ENCODE measurements at places on chromosomes 6 and 20.
A peak's percentile ranks its signal among the peaks of the same experiment; 100 is the strongest.

GRCh38 chr6:3128356-3129108, 10.0 kb downstream of the BPHL start:
- no peak for DNase-seq
- peaks cover 8% of the 10 kb centered on the region for H3K4me1 ChIP-seq
- H3K4me3 ChIP-seq = no peak overlapping the region
- no peak overlapping the region for H3K27ac ChIP-seq
- H3K27me3 ChIP-seq = no peaks in the 10 kb centered on the region
- H3K36me3 ChIP-seq = peaks cover 3% of the 10 kb centered on the region

GRCh38 chr20:14855171-14855570, 517.8 kb upstream of the FLRT3 start:
- no peak overlapping the region for H3K27ac ChIP-seq
- H3K4me1 ChIP-seq = no peaks in the 10 kb centered on the region
- H3K27me3 ChIP-seq = no peaks in the 10 kb centered on the region
- no peak overlapping the region for H3K4me3 ChIP-seq

DNA sequence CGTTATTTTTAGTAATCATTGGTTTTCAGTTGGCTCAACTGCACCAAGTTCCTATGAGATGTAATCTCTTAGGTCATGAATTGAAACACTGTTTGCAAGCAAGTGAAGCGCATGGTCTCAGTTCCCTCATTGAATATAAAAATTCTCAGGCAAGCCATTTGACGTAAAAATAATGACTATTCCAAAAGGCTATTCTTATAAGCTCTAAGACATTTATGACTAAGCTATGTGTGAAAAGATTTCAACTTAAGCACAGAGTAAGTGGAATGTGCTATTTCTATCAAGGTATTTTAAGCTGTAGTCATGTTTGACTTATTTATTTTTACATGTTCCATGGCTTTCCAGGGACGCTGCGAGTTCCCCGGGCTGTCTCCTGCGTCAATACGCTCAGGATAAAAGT, 248.5 kb downstream of the THBS2 start:
- H3K4me1 ChIP-seq = no peaks in the 10 kb centered on the region
- H3K27ac ChIP-seq = no peak overlapping the region
- no peak overlapping the region for H3K4me3 ChIP-seq
- H3K36me3 ChIP-seq = no peaks in the 10 kb centered on the region
- H3K27me3 ChIP-seq = no peaks in the 10 kb centered on the region

DNA sequence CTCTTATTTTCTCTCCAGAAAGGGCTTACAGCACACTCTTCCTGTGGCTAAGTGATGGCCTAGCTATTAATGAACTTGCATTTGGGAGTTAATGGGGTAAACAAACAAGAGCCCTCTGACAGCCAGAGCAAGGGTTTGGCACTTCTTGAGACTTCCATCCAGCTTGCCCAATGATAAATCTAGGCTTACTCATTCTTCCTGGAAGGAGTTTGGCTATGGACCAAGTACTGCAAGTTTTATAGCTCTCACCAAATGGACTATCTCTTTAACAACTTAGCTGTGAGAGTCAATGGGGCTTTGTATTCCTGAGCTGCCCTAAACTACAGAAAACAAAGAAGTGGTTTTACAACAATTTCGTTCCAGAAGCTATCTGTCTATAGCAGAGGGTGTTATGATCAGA, 16.7 kb upstream of the PI3 start:
- DNase-seq = peak; percentile 7
- no peak overlapping the region for H3K4me3 ChIP-seq
- H3K36me3 ChIP-seq = no peaks in the 10 kb centered on the region
- H3K27ac ChIP-seq = peak overlapping the region; percentile 80

DNA sequence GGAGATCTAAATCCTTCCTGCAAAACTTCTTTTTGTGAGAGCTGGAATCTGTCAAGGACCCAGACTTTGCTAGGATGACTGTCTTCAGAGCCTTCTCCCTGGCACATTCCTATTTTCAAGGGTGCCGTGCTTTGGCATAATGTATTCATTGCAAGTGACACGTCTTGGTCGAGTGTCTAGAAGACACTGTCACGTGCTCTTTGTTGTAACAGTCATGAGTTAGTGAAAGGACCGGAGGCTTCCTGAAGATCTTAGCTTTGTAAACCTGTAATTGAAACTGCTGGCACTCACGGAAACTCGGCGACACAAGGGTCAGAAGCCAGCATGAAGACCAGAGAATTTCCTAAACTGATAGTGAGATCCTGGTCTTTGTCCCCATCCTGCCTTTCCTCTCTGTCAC, 19.7 kb upstream of the TAGAP start:
- H3K4me1 ChIP-seq = no peaks in the 10 kb centered on the region
- DNase-seq = no peak
- H3K4me3 ChIP-seq = no peak overlapping the region
- H3K27ac ChIP-seq = peak overlapping the region; percentile 81

- H3K4me1 ChIP-seq = no peaks in the 10 kb centered on the region
- H3K27ac ChIP-seq = no peak overlapping the region
- H3K36me3 ChIP-seq = no peaks in the 10 kb centered on the region
These were observed 1.9 kb downstream of the SLC32A1 start for GRCh38 chr20:38725931-38726803.

DNA sequence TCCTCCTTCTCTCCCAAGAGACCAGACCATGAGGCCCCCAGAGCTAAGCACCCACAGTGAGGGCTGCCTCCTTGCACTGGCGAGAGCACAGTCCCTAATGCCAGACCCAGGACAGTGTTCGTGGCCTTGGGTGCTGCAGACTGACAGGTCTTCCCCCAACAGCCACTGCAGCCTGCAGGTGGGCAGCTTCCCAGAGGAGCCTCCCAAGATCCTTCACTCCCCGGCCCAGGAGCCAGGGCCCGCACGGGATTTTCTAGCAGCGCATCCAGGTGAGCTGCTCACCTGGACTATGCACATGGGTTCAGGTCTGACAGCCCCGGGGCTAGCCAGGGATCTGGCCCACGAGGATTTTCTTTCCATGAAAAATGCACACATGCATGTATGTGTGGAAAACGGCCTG, 41.7 kb downstream of the SUMO4 start:
- H3K27ac ChIP-seq = no peak overlapping the region
- H3K36me3 ChIP-seq = no peaks in the 10 kb centered on the region
- no peaks in the 10 kb centered on the region for H3K27me3 ChIP-seq
- no peaks in the 10 kb centered on the region for H3K4me1 ChIP-seq
- H3K4me3 ChIP-seq = no peak overlapping the region

DNA sequence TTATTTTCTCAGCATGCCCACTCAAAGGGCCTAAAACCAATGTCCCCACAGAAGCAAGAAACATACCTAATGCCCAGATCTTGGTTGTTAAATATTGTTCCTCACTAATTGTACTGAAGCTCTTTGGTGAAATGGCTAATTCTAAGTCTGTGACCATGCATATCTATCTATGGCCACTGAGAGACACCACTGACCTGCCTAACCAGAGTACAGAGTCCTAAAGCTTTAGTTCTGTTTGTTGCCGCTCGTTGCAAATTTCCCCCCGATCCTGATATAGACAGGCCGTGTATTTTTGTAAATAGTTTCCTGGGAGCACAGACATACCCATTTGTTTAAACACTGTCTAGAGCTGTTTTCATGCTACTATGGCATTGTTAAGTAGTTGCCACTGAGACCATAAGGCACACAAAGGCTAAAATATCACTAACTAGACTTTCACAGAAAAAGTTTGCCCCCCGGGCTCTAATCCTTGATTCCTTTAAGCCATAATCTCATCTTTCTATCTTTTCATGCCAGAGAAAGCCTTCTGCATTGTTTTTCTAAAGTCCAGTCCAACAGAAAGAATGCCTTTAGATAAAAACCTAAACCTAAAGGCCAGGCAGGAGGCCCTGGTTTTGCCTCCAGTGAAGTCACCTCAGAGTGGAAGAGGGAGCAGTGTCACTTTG, 48.7 kb downstream of the DNAAF9 start:
- no peak overlapping the region for H3K4me3 ChIP-seq
- H3K4me1 ChIP-seq = peaks cover 6% of the 10 kb centered on the region
- H3K27me3 ChIP-seq = no peaks in the 10 kb centered on the region
- H3K36me3 ChIP-seq = peaks cover 24% of the 10 kb centered on the region
- no peak overlapping the region for H3K27ac ChIP-seq
- no peak for DNase-seq

- H3K27me3 ChIP-seq = no peaks in the 10 kb centered on the region
- H3K4me3 ChIP-seq = no peak overlapping the region
- no peak overlapping the region for H3K27ac ChIP-seq
- DNase-seq = peak; percentile 43
- H3K4me1 ChIP-seq = peaks cover 17% of the 10 kb centered on the region
These were observed 253.2 kb downstream of the UST start for GRCh38 chr6:148999929-149000468.

DNA sequence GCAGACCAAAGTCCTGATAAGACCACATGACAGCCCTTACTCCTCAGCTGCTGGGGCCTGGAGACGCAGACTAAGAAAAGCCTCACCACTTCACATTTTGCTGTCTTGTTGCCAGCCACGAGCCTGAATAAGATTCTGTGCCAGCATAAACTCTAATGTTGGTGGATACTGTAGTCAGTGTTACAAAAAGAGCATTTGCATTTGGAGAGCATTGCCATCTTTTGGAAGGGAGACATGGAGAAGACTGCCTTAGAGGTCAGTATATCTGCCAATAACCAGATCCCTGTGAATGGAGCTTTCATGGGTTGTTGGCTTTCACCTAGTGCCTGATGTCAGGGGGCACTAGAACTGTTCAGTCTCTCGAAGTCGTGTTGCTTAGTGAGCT, 315.2 kb downstream of the ZFAND3 start:
- no peaks in the 10 kb centered on the region for H3K27me3 ChIP-seq
- no peaks in the 10 kb centered on the region for H3K4me1 ChIP-seq
- peaks cover 3% of the 10 kb centered on the region for H3K36me3 ChIP-seq
- H3K4me3 ChIP-seq = no peak overlapping the region
- H3K27ac ChIP-seq = no peak overlapping the region

GRCh38 chr6:104402572-104402971, 457.1 kb downstream of the HACE1 start:
- no peak overlapping the region for H3K4me3 ChIP-seq
- DNase-seq = no peak
- no peak overlapping the region for H3K27ac ChIP-seq

DNA sequence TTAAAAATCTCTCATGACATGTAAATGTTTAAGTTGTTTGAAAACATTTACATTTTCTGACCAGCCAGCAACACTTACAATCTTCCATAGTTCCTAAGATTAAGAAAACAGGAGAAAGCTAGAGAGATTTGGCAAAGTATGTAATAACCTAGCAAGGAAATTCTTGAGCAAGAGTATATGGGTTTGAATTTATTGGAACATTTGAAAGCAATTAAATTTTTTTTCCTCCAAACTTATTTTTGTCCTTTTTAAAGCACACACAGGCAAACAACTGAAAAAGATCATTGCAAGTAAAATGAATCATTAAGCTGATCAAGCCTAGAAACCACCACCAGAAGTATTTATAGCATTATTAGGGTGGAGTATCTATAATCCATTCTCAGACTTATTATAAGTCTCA, 20.1 kb upstream of the ZNF217 start:
- no peaks in the 10 kb centered on the region for H3K27me3 ChIP-seq
- H3K4me3 ChIP-seq = no peak overlapping the region
- no peaks in the 10 kb centered on the region for H3K36me3 ChIP-seq
- no peak for DNase-seq
- no peak overlapping the region for H3K27ac ChIP-seq

GRCh38 chr6:166467436-166468000, 84.8 kb upstream of the MPC1 start:
- H3K4me3 ChIP-seq = no peak overlapping the region
- peaks cover 91% of the 10 kb centered on the region for H3K36me3 ChIP-seq
- DNase-seq = no peak
- peaks cover 12% of the 10 kb centered on the region for H3K4me1 ChIP-seq

DNA sequence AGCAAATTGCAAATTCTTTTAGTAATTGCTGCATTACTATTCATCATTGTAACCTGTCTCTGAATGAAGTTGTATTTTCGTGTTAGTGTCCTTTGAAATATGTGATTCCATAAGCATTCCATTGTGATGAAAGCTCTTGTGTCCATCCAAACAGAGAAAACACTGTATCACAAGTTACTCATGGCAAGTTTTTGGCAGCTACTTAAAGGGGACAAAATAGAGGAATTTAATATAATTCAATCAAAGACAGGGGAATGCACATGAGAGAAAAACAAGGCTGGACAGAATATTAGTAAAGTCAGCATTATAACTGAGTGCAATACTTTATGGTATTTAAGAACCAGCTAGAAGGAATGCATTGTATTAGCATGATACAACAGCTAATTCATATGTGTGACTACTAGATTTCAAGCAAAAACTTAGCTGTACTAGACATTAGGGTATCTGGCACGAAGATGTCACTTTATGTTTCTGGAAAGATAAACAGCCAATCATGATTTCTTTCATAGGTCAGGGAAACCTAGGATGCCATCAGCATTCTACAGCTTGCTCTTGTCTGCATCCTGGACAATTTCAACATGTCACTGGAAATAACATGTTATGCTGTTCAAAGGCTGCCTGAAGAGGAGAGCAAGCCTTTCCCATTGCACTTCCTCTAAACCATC, 270.6 kb upstream of the MARCKS start:
- no peak overlapping the region for H3K27ac ChIP-seq
- H3K27me3 ChIP-seq = no peaks in the 10 kb centered on the region
- DNase-seq = no peak
- no peaks in the 10 kb centered on the region for H3K4me1 ChIP-seq
- H3K4me3 ChIP-seq = no peak overlapping the region

DNA sequence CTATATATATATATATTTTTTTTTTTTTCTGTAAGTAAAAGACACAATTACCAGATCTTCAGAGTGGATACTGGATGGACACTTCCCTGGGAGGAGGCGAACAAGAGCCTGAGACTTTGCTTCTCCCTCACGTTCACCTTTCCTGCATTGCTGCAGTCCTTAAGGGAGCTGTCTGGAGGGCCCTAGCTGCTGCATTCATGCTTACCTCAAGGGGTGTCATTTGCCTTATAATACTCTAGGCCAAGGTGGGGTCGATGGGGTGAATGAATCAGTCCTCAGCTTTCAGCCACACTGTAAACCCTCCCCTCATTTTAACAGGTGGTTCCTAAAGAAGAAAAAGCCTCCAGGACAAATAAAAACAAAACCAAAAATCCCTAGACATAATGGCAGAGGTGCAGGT, 34.8 kb upstream of the CD83 start:
- no peaks in the 10 kb centered on the region for H3K27me3 ChIP-seq
- no peak overlapping the region for H3K4me3 ChIP-seq
- no peaks in the 10 kb centered on the region for H3K4me1 ChIP-seq
- H3K27ac ChIP-seq = no peak overlapping the region

- H3K4me3 ChIP-seq = no peak overlapping the region
- H3K27ac ChIP-seq = no peak overlapping the region
- H3K27me3 ChIP-seq = no peaks in the 10 kb centered on the region
- no peaks in the 10 kb centered on the region for H3K36me3 ChIP-seq
- no peaks in the 10 kb centered on the region for H3K4me1 ChIP-seq
- no peak for DNase-seq
These were observed 80.1 kb downstream of the RIPOR3 start for GRCh38 chr20:50611128-50611810.

- H3K4me3 ChIP-seq = no peak overlapping the region
- H3K27me3 ChIP-seq = peaks cover 72% of the 10 kb centered on the region
- no peak overlapping the region for H3K27ac ChIP-seq
- H3K4me1 ChIP-seq = no peaks in the 10 kb centered on the region
- DNase-seq = no peak
- no peaks in the 10 kb centered on the region for H3K36me3 ChIP-seq
These were observed 54.4 kb upstream of the SLCO4A1 start for GRCh38 chr20:62587757-62588402.

Measured in left lung (tissue), 14 donors.